Forelimb muscle (tissue), 1 donor: ENCODE measurements at places on chromosomes 3 and 15. TPM values are rescaled to one million over a fixed set of nuclear protein-coding genes. Genes with fewer than 3 reads are reported as not detected.

The GMNC gene
- polyA plus RNA-seq = not detected

The POC1A gene
- 3.7 TPM for polyA plus RNA-seq

The ILDR1 gene
- 0.35 TPM for polyA plus RNA-seq

The ENTPD3 gene
- 0.46 TPM for polyA plus RNA-seq

The MCTP2 gene
- 0.37 TPM for polyA plus RNA-seq

The ZMYND10 gene
- 1.1 TPM for polyA plus RNA-seq

The OIP5 gene
- polyA plus RNA-seq = 3.1 TPM

The C3orf22 gene
- not detected for polyA plus RNA-seq

The C3orf18 gene
- polyA plus RNA-seq = 19.8 TPM

The KLHL40 gene
- 162 TPM for polyA plus RNA-seq

The SIDT1 gene
- 2.6 TPM for polyA plus RNA-seq

The DISP2 gene
- polyA plus RNA-seq = 1.4 TPM

The GJD2 gene
- polyA plus RNA-seq = 7.0 TPM

The DPPA4 gene
- 1.1 TPM for polyA plus RNA-seq

The PXK gene
- polyA plus RNA-seq = 19.4 TPM

The SLMAP gene
- 84.1 TPM for polyA plus RNA-seq

- no peak for DNase-seq
These were observed 192.6 kb upstream of the LYSMD4 start for GRCh38 chr15:99925661-99926461.

- DNase-seq = no peak
These were observed 27.0 kb downstream of the PCCB start for GRCh38 chr3:136277115-136277514.

- DNase-seq = no peak
These were observed 411 bp upstream of the C3orf70 start for GRCh38 chr3:185153171-185153771.

DNA sequence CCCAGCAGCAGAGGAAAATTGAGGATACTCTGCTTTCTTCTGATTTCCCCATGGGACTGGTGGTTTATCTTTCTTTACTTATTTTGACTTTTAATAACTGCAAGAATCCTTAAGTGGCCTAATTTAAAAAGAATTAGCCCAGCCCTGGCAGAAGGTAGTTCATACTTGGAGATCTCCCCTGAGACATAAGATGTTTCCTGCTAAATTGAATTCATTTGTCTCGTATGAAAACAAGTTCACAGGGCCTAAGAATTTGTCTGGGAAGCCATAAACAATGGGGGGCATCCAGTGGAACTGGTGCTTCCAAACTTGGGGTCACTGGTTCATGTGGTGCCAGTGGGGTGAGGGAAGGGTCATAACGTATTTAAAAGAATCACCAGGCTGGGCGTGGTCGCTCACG, 283.1 kb upstream of the RASGRP1 start:
- DNase-seq = no peak

GRCh38 chr3:150885535-150885934, 19.7 kb downstream of the MINDY4B start:
- no peak for DNase-seq

GRCh38 chr3:45320986-45321385, 67.4 kb upstream of the LARS2 start:
- DNase-seq = no peak

DNA sequence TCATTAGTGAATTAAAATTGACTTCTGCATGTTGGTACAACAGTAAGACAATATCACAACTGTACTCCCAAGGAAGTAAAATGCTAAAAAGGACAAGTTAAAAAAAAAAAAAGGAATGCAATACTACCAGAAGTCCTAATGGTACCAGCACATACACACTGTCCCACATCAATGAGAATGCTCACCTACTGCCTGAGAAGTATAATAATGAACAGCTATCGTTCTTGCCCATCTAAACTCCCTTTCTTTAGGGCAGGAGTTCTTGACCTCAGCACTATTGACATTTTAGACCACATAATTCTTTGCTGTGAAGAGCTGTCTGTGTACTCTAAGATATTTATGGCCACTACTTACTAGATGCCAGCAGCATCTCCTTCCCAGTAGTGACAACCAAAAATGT, 651.7 kb downstream of the FHIT start:
- no peak for DNase-seq

DNA sequence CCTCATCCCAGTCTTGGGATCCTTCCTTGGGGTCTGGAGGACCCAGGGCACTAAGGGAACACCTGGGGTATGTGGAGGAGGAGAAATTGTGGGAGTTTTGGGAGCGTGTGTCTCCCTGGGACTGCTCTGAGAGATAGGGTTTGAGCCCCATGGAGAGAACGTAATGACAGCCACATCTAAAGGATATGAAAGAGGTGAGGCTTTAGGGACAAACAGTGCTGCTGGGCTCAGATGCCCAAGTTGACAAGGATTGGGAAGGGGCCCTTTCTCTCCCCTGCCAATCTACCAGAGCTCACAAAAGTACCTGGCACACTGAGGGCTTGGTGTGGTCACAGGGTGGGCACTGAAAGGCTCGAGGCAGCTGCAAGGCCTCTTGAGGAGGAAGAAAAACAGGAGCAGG, 13.3 kb upstream of the STARD5 start:
- no peak for DNase-seq

DNA sequence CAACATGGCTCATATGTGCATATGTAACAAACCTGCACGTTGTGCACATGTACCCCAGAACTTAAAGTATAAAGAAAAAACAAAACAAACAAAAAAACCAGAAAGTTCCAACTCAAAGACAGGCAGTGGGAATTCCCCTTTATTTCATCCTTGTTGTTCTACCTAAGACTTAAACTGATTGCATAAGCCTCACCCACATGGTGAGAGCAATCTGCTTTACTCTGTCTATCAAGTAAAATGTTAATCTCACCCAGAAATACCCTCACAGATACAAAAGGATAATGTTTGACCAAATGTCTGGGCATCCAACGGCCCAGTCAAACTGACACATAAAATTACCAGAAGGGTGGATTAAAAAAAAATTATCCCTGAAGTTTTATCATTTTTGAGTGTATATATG, 190.9 kb upstream of the PLSCR5 start:
- no peak for DNase-seq

DNA sequence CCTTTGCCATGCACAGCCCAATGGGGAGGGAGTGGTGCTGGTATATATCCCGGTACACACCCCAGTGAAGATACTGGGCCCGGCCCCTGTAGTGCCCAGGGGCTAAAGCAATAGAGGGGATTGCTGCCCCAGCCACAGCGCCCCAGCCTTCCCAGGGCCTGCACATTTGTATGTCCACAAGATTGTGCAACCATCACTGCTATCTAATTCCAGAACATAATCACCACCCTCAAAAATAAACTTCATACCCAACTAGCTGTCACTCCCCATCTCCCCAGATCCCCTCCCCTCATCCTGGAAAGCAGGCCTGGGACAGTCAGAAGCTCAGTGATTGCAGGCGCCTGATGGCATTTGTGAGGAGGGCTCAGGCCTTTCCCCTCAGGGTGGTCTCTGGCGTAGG, 13.5 kb downstream of the GNAI2 start:
- DNase-seq = no peak

- no peak for DNase-seq
These were observed 119.6 kb downstream of the TCF12 start for GRCh38 chr15:57038040-57038439.

GRCh38 chr15:80803580-80804525, 24.7 kb downstream of the CEMIP start:
- no peak for DNase-seq

- DNase-seq = no peak
These were observed 45.5 kb downstream of the PHLDB2 start for GRCh38 chr3:111904376-111905241.

DNA sequence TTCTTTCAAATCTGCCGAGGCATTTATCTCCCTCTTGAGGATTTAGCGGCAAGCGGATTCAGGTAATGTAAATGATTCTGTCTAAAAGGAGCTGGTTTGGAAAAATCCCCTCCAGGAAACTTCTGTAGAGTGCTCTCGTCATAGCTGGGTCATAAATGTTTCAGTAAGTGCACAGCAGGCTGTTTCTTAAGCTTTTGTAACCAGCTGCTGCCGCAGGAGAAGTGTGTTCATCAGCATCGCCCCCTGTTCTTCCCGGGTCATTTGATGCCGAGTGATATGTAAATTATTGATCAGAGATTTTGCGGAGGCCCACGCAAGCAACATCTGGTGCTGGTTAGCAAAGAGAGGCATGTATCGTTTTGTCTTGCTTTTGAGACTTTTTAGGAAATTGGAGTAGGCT, 53.1 kb downstream of the DNASE1L3 start:
- no peak for DNase-seq

DNA sequence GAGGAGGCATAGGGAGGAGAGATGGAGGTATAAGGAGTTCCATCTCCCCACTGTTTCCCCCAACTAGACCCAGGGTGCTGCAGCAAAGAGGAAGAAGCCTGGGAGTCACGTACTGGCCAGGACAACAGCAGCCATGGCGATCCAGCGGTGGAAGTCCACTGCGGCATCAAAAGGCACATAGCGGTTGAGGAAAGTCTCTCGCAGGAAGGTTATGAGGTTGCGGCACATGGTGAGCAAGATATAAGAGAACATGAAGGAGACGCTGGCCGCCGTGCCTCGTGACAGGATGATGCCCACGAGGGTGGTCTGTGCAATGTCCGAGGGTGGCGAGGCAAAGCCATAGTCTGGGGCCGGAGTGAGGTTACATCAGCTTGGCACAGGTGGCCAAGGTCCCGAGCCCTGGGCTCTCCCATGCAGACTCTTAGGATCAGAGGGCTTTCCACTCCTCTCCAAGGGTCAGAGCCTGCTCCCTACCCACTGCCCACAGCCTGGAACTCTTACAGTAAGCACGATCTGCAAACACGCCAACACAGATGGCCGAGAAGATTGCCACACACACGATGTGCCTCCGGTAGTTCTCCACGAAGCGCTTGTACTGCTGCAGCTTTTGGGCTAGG, 14.3 kb downstream of the DUOX2 start:
- no peak for DNase-seq

- no peak for DNase-seq
These were observed 534.6 kb upstream of the ATP11B start for GRCh38 chr3:182258538-182259177.

DNA sequence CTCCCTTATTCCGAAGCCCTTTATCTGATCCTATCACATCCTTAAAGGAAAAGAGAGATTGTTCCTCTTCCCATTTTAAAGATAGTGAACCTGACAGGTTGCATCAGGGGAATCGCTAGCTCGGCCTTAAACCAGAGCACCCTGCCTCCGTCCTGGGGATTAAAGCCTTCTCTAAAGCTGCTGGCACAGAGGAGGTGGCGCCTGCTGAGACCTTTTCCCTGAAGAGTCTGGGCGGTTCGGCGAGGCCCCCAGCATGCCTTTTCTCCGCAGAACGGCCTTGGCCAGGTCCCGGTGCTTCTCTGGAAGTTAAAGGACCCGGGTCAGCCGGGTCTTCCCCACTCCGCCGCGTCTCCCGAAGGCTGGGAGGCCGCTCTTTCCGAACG, 593 bp downstream of the FAM219B start:
- no peak for DNase-seq

GRCh38 chr3:71680603-71681002, 44.6 kb downstream of the EIF4E3 start:
- no peak for DNase-seq

- DNase-seq = no peak
These were observed 1.6 kb upstream of the CHST13 start for GRCh38 chr3:126522363-126522788.

GRCh38 chr3:139933766-139934165, 1.2 kb upstream of the CLSTN2 start:
- DNase-seq = no peak

GRCh38 chr15:65937054-65937453, 67.8 kb downstream of the RAB11A start:
- no peak for DNase-seq

DNA sequence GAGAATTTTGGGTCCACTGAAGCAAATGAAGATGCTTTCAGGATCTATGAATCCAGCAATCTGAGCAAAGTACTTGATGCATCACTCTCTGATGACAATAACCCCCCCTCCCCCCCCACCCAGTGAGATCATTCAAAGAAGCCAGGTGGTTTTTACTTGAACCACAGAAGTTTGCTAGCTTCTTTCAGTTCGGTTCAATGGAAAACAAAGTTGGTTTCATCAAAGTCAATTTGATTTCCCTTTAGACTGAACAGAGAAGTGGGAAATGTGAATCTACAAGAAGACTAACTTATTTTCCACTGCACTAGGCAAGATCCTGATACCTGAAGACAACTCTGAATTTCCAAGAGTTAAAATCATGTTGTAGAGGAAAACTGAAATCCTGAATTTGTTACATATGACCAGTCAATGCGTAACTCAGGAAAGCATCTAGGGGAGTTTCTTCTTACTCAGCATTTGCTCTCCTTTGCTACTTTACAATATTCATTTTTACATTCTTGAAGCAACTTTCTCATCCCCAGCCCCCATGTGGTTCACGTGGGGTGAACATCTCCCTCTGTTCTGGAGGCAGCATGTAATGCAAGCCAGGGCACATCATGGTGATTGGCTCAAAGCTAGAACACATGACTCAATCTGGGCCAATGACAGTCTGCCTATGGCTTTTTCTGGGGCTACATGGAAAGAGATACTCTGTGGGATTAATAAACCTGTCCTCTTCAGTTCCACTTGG, 572.6 kb downstream of the FOXP1 start:
- no peak for DNase-seq

- no peak for DNase-seq
These were observed 220.3 kb downstream of the SOX2 start for GRCh38 chr3:181932039-181932438.

- DNase-seq = no peak
These were observed 195.6 kb downstream of the RPLP1 start for GRCh38 chr15:69648212-69648611.

GRCh38 chr15:60720493-60721256, 241.7 kb upstream of the ICE2 start:
- DNase-seq = no peak

GRCh38 chr3:187922704-187923416, 177.6 kb upstream of the BCL6 start:
- no peak for DNase-seq

GRCh38 chr3:43874731-43875130, 184.0 kb downstream of the ABHD5 start:
- no peak for DNase-seq

GRCh38 chr3:35929158-35929557, 289.8 kb downstream of the ARPP21 start:
- DNase-seq = no peak

GRCh38 chr3:126337980-126338651, 19.1 kb downstream of the KLF15 start:
- DNase-seq = no peak

DNA sequence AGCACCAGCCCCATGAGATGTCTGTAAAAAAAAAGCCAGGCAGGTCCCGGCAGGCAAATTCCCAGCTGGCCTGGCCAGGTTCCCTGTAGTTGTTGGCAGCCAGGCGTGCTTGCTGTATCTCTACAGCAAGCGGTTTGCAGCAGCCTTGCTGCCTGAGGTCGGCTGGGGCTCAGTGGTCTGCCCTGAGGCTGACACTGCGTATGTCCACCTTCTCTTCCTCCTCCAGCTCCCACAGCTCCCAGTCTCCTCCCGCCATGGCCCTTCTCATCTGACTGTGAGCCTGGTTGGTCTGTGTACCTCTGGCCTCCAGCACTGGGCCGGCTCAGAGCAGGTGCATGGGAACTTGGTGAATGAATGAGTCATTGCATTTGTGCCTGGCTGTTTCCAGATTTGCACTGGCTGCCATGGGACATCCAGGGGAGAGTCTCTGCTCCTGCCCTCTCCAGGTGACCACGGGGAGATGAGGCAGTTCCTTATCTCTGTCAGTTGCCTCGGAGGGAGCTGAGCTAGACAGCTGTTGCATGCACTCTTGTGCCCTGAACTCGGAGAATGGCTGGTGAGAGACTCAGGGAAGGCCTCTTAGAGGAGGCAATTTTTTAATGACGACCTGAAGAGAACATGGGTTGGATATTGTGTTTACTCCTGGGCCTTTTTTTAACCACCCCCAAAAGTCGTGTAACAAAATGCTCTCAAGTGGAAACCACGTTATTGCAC, 43.0 kb downstream of the SPSB4 start:
- DNase-seq = no peak

- no peak for DNase-seq
These were observed 190.6 kb upstream of the ADAMTS9 start for GRCh38 chr3:64878362-64878761.
